ENCODE measurements at places on chromosomes 16 and 17. TPM values are rescaled to one million over a fixed set of nuclear protein-coding genes. Genes with fewer than 3 reads are reported as not detected.

ANKRD40CL gene
- not detected for polyA plus RNA-seq

ITGAL gene
- polyA plus RNA-seq = 110 TPM

SOST gene
- not detected for polyA plus RNA-seq

DNA sequence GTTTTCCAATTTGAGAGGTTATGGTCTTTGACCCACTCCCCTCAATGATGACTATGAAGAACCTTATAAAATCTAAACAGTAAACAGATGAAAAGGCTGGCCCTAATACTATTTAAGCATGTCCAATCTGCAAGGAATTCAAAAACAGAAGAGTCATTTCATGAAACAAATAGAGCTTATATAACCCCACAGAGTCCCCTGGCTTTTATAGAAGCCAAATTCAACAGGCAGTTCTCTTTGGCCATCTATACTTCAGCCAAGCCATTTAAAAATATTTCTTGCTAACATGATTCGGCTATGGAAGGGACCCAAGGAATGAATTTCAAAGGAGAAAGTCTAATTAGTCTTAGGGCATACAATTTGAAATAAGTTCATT lies 43.4 kb downstream of the SPOP start:
- H3K27me3 ChIP-seq = no peaks in the 10 kb centered on the region
- peaks cover 4% of the 10 kb centered on the region for H3K36me3 ChIP-seq
- no peak overlapping the region for H3K4me3 ChIP-seq
- no peak overlapping the region for H3K27ac ChIP-seq
- DNase-seq = no peak
- no peaks in the 10 kb centered on the region for H3K4me1 ChIP-seq

- peak overlapping the region; percentile 69 for H3K27ac ChIP-seq
- no peak for DNase-seq
- H3K36me3 ChIP-seq = no peaks in the 10 kb centered on the region
- peaks cover 16% of the 10 kb centered on the region for H3K4me1 ChIP-seq
- peak overlapping the region; percentile 77 for H3K4me3 ChIP-seq
Observed at GRCh38 chr17:57085448-57086068, 512 bp downstream of the AKAP1 start.

DNA sequence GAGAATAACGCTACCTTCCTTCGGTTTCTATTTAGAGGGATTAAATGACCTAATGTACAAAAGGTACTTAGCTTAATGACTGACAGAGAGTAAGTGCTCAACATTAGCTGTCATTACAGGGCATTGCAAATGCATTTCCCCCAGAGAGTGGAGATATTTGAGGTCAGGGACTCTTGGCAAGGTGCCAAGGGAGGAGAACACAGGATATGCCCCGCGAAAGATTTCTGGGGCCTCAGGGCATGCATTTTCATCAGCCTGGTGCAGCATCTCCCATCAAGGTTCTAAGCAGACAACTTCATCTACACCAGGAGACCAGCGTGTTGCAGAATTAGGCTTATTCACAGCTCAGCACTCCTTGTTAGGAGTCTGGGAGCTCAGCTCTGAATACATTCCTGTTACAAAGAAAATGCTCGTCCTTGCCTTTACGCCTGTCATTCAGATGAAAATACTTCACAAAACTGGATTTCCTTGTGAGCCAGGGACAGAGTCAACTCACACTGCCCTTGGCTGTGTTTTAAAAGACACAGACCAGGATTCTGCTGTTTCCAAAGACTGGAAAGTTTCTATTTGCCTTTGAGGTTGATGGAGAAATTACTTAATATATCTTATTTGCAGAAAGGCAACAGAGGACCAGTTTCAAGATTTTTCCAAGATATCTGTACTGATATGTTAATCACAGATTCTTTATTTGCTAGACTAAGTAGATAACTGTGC lies 108.2 kb downstream of the VAT1L start:
- no peak overlapping the region for H3K27ac ChIP-seq
- no peaks in the 10 kb centered on the region for H3K4me1 ChIP-seq
- H3K27me3 ChIP-seq = no peaks in the 10 kb centered on the region
- DNase-seq = no peak
- H3K36me3 ChIP-seq = no peaks in the 10 kb centered on the region
